Mesenteric fat pad (tissue), 1 donor: ENCODE measurements at places on chromosomes 4 and X. TPM values are rescaled to one million over a fixed set of nuclear protein-coding genes. Genes with fewer than 3 reads are reported as not detected.

Gene FAM184B
- not detected for total RNA-seq

Gene AR
- 19.3 TPM for total RNA-seq

Gene STX18
- 24.1 TPM for total RNA-seq

Gene GPR50
- not detected for total RNA-seq

Gene NPY5R
- 3.5 TPM for total RNA-seq

Gene IDH3G
- total RNA-seq = 57.4 TPM

DNA sequence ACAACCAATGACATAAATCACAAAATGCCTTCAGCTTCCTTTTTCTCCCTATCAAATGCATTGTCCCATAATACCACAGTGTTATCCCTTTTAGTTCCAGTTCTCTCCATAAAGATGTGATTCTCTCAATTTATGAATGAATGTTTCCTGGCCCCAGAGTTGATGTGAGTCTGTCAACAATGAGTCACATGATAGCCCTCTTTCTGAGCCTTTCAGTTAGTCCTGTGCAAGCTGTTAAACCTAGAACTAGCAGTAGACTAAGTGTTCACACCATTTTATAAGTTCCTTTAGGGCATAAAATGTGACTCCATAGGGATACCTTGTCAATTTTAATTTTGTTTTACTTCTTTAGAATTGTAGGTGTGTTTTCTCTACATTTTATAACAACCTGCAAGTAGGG, 129.5 kb downstream of the PABPC4L start:
- no peak for DNase-seq

- no peak for DNase-seq
Observed at GRCh38 chrX:44816367-44816766, 27.5 kb upstream of the DUSP21 start.

DNA sequence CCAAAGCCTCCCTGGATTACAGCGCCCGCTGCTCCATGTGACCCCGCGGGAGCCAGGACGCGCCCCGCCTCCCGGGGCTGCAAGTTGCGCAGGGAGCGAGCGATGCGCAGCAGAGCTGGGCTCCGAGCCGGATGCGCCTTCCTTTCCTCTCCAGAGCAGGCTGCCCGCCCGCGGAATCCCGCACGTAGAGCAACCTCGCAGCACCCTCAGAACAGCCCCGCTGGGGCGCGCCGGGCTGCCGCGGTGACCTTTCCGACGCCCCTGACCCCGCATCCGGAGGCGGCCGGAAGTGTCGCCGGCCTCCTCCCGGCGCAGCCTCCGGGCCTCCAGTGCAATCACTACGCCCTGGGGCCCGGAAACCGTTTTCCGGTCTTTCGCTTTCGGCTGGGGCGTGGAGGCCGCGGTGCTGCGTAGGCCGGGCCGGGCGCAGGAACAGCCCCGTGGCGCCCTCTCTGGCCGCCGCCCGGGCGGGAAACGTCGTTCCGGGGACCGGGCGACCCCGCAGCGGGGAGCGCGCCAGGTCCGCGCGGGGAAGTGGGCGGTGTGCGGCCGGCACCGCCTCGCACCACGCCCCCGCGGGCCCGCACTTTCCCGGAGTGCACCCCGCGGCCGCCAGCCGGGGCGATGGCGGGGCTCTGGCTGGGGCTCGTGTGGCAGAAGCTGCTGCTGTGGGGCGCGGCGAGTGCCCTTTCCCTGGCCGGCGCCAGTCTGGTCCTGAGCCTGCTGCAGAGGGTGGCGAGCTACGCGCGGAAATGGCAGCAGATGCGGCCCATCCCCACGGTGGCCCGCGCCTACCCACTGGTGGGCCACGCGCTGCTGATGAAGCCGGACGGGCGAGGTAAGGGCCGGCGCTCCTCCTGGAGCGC, at the start of gene CYP4V2:
Gene CYP4V2, plus strand, starts transcription at position 368 of the 866 bp plus-strand sequence. Its CDS starts 257 bp downstream, at position 625.
- DNase-seq = peak; percentile 93

DNA sequence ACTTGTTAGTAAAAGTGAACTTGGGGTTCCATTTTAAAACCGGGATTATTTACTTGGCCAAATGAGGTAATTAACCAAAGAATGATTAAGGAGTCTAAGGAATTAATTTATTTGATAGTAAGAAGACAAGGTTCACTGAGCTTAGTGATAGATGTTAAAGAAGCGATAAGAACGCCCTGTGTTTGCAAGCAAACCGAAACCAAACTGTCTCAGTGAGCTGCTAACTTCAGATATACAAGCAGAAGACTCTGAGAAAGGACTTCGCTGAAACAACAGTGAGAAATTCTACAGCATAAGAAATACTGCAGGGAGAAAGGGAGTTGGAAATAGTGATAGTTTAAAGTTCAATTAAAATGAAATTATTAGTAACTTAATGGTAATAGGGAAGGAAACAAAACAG, 37.6 kb upstream of the SHISA3 start:
- DNase-seq = no peak

- DNase-seq = peak; percentile 88
Observed at GRCh38 chr4:3037957-3038461, 36.3 kb downstream of the HTT-AS start.

- no peak for DNase-seq
Observed at GRCh38 chr4:52600275-52600674, 58.8 kb downstream of the USP46 start.

DNA sequence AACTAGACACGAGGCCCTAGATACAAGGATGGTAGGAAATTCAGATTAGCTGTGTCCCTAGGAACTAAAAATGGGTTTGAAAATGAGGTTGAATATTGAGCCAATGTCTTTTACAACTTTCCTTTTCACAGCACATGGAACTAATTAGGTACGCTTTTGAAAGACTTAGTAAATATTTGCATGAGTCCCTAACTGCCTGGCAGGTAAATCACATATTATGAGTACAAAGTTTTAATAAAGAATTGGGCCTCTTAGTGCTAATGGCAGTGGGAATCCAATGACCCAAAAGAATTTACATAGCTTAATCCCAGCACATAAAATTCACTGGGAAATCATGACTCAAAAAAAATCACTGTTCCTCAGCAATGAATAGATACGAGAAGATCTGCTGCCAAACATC, 16.8 kb downstream of the MUC7 start:
- DNase-seq = no peak

DNA sequence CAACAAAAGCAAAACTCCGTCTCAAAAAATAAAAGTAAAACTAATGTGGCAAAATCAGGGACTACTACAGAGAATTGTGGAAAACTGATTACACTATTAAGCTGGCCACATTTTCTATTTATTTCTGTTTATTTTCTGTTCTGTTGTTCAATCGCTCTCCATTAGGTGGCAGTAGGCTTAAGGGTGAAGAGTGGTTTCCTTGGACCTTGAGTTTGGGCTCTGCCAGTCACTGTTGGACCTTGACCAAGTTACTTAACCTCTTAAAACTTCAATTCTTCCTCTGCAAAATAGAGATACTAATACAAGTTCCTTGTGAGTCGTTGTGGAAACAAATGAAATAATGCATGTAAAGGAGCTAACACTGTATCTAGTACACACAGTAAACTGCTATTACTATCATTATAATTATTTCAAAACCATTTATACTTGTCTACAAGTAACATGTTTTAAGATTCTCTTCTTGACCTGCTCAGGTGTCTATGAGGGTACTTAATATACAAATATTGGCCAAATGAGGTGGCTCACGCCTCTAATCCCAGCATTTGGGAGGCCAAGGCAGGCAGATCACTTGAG, 15.2 kb downstream of the HSD17B11 start:
- DNase-seq = no peak
